PC-3 (cell line): ENCODE measurements at places on chromosomes 2 and 18. TPM values are rescaled to one million over a fixed set of nuclear protein-coding genes. Genes with fewer than 3 reads are reported as not detected.

IGFBP5 gene
- total RNA-seq, result 140 and 157 TPM in 2 replicates

CSRNP3 gene
- 2.2 and 8.3 TPM in 2 replicates for total RNA-seq

ACMSD gene
- not detected in 2 replicates for total RNA-seq

GRCh38 chr2:70927138-70927537 is 8.6 kb upstream of the ATP6V1B1 start:
- H3K27ac ChIP-seq, result no peak overlapping the region
- H3K36me3 ChIP-seq, result no peaks in the 10 kb centered on the region
- no peak for DNase-seq
- no peak overlapping the region for H3K4me3 ChIP-seq

- peaks cover 39% of the 10 kb centered on the region for H3K27me3 ChIP-seq
- no peak overlapping the region for H3K27ac ChIP-seq
- H3K4me3 ChIP-seq, result no peak overlapping the region
- no peaks in the 10 kb centered on the region for H3K4me1 ChIP-seq
Observed at GRCh38 chr2:295090-295489, 7.2 kb upstream of the ALKAL2 start.

GRCh38 chr2:240599141-240599583 is 12.6 kb downstream of the CAPN10 start:
- no peak overlapping the region for H3K4me3 ChIP-seq
- no peak for DNase-seq
- H3K27me3 ChIP-seq, result no peaks in the 10 kb centered on the region

DNA sequence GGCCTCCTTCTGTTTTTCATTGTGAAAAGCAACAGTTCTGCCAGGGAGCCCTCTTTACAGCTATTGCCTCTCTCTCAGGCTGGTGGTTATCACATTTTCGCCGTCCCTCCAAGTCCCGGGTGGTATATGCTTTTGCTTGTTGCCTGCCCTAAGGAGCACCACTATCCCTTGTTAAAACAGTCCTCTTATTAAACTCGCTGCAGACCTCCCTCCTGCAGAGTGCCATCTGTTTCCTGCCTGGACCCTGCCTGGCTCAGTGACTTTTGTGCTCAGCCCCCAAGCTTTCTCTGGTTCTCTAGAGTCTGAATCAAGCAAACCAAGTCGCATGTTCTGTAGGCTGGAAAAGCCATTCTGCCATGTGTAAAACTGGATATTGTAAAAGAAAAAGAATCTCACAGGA is 72.1 kb upstream of the FHL2 start:
- no peak overlapping the region for H3K27ac ChIP-seq
- no peak overlapping the region for H3K4me3 ChIP-seq
- H3K36me3 ChIP-seq, result no peaks in the 10 kb centered on the region
- peaks cover 7% of the 10 kb centered on the region; the same call in 1 of the 2 replicates for H3K4me1 ChIP-seq
- DNase-seq, result no peak
- H3K27me3 ChIP-seq, result no peaks in the 10 kb centered on the region

- H3K4me1 ChIP-seq, result peaks cover 8% of the 10 kb centered on the region; the same call in 1 of the 2 replicates
- H3K4me3 ChIP-seq, result no peak overlapping the region
- no peaks in the 10 kb centered on the region for H3K27me3 ChIP-seq
- H3K36me3 ChIP-seq, result no peaks in the 10 kb centered on the region
- 0 out of 2 replicates have a peak overlapping the region, but pooled peaks have one; percentile 29 for H3K27ac ChIP-seq
Observed at GRCh38 chr18:46042571-46043123, 29.4 kb downstream of the PSTPIP2 start.

- DNase-seq, result peak; percentile 98
- H3K27ac ChIP-seq, result peak overlapping the region; percentile 99
- peak overlapping the region; percentile 63 for H3K4me3 ChIP-seq
- no peaks in the 10 kb centered on the region for H3K36me3 ChIP-seq
- peaks cover 27% of the 10 kb centered on the region for H3K4me1 ChIP-seq
Observed at GRCh38 chr2:1707771-1708418, 36.4 kb downstream of the PXDN start.
